ENCODE measurements at places on chromosomes 7 and 10.

DNA sequence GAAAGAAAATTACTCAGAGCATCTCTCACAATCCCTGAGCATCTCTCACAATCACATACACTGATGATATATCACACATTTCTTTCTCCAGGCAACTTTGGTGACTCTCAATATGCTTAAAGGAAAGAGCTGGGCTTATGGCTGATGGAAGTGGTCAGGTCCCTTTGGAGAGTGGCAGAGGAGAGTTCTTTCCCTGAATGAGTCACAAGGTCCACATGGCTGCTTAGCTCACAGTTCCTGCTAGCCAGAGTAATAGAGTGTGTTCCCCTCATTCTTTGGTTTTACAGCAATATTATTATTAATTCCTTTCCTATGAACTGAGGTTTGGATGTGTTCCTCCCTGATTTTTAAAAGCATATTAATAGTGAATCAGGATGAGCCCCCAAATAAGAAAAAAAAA, 287.4 kb downstream of the C7orf25 start:
- no peak for DNase-seq

- DNase-seq, result no peak
Measured at GRCh38 chr10:58696736-58697135, 184.1 kb downstream of the BICC1 start.

DNA sequence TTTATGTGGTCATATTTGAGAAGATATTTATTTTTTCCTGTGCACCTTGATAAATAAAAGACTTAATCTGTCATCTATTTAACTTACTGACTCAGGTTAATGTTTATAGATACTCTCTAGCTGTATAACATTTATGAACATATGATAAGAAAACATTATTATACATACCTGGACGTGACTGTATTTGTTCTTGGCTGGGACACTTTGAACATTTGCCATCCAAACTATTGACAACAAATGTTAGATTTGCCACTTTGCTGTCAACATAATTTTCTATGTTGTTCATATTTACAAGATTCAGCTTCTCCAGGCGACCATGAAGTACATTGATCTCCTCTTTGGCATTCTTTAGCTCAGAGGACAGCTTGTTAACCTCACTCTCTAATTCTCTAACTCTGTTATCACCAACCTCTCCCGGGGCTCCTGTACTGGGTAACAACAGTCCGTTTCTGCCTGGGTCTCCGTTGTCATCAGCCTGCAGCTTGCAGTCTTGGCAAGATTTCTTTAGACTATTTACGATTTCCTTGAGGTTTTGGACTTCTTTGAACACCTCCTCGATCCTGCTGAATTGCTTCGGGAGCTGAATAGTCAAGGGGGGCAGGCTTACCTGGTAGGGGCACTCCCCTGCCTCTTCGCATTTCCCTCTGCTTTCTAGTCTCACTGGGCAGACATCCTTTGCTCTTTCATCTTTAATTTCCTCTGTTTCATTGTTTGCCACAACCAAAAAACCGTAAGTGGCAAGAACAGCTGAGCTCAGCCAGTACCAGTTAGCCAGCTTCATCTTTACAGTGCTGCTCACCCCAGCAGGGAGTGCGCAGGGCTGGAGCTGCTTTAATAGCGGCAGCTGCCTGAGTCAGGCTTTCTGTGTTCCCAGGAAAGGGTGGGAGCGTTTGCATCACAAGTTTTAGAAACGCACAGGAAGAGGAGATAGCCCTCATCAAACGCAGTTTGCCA, at the start of gene FGL2:
TSS of gene FGL2 (minus strand) at position 807 of the 954 bp plus-strand sequence. CDS start at position 781, 26 bp downstream.
- peak; percentile 7 for DNase-seq

DNA sequence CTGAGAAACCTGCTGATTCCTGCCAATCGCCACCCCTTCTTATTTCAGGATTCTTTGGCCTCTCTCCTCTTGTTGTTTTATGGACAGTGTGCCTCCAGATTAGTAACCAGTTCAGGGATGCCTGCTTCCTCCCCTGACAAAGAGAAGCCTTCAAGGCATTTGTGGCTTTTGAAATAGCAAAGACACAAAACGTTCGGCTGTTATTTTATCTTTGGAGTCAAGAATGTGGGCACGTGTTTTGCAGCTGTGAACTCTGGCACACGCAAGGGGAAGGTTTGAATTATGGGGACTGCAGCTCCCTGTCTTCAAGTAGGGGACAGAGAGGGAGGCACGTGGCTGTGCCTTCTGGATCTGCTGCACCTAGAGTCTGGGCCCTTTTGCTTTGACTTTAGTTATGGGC, 157.9 kb upstream of the GRB10 start:
- no peak for DNase-seq

GRCh38 chr7:70554646-70555045, 577.3 kb upstream of the GALNT17 start:
- no peak for DNase-seq

DNA sequence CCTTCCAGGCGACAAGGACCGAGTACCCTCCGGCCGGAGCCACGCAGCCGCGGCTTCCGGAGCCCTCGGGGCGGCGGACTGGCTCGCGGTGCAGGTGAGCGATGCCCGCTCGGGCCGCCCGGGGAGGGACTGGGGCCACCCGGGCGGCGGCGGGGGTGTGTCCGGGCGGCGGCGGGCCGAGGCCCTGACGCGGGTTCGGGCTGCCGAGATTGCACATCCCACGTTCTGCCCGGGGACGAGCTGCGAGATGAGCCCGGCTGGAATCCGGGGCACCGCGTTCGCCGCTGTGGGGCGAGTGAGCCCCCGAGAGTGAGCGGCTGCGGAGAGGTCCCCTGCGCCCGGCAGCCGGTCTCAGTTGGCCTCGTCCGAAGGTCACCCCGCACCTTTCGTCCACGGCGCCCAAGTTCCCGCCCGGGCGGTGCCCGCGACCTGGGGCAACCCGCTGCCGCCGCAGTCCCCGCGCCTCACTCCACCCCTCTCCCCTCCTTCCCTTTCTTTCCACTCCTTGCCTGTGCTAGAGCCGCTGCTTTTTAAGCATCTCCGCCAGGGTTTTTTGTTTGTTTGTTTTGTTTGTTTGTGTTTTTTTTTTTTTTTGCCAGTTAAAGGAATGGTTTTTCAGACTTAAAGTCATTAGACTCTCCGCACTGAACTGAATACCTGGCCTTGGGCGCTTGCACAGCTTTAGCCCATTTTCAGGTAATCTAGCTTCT, 515 bp downstream of the RALA start:
- no peak for DNase-seq

All from endothelial cell (in vitro differentiated cells).